ENCODE measurements at places on chromosomes 7 and 10.
A peak's percentile ranks its signal among the peaks of the same experiment; 100 is the strongest.

- no peak for DNase-seq
Measured at GRCh38 chr7:28726555-28726954, 231.6 kb downstream of the TRIL start.

GRCh38 chr10:99522470-99523250 lies 10.1 kb upstream of the NKX2-3 start:
- DNase-seq = no peak

GRCh38 chr7:19701471-19701870 lies 7.4 kb downstream of the POLR1F start:
- DNase-seq = no peak

GRCh38 chr7:134587750-134588149 lies 38.8 kb downstream of the AKR1B15 start:
- DNase-seq = no peak

GRCh38 chr7:25831062-25831691 lies 320.8 kb upstream of the NFE2L3 start:
- no peak for DNase-seq

- DNase-seq = no peak
Measured at GRCh38 chr10:104809288-104810090, 168.4 kb downstream of the SORCS3 start.

DNA sequence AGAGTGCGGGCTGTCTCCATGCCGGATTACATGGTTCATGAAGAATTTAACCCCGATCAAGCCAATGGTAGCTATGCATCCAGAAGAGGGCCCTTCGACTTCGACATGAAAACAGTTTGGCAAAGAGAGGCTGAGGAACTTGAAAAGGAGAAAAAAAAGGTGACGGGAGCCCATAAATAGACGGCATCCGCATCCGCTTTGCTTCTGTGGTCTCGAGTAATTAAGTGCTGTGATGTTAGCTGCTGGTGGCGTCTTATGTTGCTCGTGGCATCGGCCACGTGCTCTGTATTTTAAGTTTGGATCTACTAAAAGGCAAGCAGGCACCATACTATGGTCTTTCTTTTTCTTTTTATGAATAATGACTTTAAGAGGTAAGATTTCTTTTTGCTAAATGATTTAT lies 11.1 kb downstream of the C7orf57 start:
- DNase-seq = no peak

GRCh38 chr10:70863470-70864160 lies 24.8 kb downstream of the PCBD1 start:
- DNase-seq = no peak

DNA sequence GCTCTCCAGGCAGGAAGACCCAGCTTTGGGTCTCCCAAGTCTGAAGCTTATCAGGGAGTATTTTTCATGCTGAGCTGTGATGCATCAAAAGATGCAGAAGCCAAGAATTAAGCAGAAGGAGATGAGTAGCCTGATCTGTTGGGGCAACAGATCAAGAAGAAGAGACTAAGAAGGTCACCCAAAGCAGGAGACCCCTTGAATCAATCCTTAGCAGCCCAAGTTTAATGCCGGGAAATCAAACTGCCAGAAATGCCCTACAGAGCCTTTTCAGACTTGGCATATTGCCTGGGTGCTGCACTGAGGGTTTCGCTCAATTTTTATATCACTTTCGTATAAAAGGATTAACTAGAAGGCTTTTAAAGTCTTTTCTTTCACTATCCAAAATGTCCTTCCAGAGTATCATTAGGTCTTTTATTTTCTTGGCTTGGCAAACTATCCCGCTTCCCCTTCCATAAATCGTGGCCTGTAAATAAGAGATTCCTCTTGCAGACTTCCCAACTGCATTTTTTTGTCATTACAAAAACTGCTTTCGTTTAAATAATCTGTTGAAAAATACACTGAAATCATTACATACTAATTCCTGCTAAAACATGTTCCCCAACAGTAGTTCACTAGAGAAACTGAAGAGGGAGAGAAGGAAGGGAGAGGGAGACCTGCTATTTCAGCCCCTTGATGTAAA lies 49.0 kb upstream of the STK17A start:
- DNase-seq = no peak

DNA sequence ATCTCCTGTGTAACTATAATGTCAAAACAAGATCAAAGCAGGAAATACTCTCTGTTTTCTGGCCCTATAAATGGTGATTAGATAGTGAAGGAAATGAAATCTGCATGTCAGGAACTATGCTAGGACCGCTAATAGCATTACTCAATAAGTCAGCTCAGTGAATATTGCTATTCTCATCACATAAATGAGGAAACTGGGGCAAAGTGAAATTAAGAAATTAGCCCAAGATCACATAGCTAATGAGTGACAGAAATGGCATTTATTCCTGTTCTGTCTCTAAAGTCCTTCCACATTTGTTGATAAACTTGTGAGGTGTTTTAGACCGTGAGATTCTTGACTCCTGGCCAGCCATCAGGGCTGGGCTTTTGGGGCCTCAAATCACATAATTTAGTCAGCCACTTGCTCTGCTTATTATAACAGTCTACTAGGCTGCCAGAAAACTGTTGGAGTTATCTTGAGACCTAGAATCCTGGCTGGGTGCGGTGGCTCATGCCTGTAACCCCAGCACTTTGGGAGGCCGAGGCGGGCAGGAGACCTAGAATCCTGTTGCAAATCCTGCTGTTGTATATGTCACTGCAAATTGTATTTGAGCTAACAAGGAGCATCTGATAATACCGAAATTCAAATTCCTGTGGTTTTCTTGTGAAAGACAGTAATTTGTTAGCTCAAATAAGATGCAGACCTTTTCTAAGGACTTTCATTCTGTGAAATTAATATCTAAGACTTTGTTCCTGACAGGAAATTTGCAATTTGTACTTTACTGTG lies 66.5 kb upstream of the SHTN1 start:
- DNase-seq = no peak

GRCh38 chr10:70493660-70494234 lies 15.2 kb downstream of the PALD1 start:
- DNase-seq = no peak

- no peak for DNase-seq
Measured at GRCh38 chr7:157457355-157458253, 120.8 kb downstream of the DNAJB6 start.

GRCh38 chr10:72263613-72264241 lies 10.0 kb upstream of the DDIT4 start:
- no peak for DNase-seq

GRCh38 chr10:132981746-132982145 lies 39.4 kb upstream of the CFAP46 start:
- no peak for DNase-seq

DNA sequence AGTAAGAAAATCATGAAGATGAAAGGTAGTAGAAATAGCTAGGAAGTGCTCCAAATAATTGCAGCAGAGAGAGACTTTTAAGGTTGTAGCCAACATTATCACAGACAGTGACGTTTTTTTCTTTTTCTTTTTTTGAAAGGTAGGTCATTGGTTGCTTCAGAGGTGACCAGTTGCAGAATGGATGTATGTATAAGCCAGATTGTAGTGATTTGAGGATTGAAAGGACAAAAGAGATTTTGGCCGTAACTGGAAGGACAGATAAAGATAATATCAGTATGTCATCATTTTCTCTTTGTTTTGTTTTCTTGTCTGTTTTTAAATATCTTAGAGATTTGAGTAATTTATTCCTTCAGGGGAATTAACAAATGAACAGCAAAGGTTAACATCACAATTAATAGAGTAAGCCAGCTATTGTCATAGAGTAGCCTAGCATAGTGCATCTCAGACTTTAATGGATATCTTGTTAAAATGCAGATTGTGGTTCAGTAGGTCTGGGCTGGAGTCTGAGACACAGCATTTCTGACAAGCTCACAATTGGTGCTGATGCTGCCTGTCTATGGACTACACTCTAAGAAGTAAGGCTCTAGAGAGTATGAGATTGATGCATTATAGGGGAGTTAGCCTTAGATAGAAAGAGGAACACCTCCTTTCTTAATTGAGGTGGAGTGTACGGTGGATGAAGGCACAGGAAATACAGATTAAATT lies 28.3 kb downstream of the CDK13 start:
- DNase-seq = no peak

GRCh38 chr10:4748491-4749270 lies 77.3 kb upstream of the AKR1E2 start:
- DNase-seq = no peak

DNA sequence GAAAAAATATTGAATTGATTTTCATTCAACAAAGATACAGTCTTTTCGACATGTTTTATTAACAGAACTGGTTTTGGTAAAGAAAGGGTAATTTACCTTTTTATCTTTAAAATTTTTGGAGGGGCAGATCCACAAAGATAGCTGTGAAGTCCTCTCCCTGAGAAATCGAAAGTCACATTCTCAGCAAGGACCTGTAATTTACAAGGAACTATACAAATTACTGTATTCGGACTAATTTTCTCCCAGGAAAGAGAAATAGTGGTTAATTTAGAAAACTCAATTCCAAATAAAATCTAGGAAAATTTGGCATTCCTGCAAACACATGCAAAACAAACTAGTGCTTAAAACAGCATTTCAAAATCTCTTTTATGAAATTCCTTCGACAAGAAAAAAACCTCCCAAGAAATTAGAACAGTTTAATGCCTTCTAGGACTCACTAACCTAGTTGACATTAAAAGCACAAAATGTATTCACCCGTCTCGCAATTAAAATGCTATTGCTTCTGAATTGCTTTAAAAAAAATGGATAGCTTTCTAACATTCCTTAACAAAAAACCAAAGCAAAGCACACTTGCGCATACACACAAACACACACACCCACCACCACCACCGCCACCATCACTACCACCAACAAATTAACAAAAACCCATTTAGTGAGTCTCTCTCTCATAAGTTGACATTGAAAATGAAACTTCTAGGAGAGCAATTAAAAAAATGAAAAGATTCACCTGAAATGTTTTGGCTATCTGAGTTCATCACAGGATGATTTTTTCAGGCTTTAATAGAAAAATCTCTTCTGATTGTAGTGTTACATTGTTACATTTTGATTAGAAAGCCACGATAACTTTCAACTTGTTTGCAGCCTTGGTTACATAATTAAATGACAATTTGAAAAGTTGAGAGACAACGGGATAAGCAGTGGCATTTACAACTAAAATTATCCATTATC lies 4.0 kb upstream of the NKX2-3 start:
- no peak for DNase-seq

GRCh38 chr10:31437959-31438358 lies 118.9 kb downstream of the ZEB1 start:
- DNase-seq = no peak

DNA sequence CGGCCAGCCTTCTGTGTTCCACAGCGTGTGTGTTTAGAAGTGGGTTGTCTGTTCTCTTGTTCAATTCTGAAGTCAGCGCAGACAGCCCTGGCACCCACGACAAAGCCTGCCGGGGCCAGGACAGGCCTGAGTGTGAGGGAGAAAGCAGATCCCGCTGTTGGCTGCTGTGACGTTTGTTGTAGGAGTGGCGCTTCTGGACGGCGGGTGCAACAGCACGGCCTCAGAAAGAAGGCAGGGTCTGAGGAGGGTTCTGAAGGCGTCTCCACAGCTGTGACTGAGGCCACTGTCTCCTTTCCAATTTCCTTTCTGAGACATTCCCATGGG lies 76.2 kb downstream of the VIPR2 start:
- no peak for DNase-seq

GRCh38 chr7:117600911-117601310 lies 121.1 kb downstream of the CFTR start:
- DNase-seq = no peak

- DNase-seq = peak; percentile 5
Measured at GRCh38 chr7:87359366-87359765, 13.9 kb downstream of the CROT start.

DNA sequence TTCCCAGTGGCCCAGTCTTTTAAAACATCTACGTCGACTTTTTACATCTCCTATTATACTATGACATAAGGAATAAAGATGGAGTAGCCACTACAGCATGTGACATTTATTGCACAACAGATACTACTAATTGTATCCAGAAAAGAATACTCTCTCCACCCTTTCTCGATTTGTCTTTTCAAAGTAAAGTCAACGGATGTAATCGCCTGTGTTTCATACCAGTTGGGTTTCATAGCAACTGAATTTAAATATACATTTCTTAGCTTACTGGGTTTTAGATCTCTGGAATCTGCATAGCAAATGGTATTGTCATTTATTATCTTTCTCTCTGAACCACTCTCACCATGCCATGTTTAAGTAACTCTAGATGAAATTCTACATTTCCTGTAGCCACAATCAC lies 86.4 kb upstream of the TRIL start:
- no peak for DNase-seq

DNA sequence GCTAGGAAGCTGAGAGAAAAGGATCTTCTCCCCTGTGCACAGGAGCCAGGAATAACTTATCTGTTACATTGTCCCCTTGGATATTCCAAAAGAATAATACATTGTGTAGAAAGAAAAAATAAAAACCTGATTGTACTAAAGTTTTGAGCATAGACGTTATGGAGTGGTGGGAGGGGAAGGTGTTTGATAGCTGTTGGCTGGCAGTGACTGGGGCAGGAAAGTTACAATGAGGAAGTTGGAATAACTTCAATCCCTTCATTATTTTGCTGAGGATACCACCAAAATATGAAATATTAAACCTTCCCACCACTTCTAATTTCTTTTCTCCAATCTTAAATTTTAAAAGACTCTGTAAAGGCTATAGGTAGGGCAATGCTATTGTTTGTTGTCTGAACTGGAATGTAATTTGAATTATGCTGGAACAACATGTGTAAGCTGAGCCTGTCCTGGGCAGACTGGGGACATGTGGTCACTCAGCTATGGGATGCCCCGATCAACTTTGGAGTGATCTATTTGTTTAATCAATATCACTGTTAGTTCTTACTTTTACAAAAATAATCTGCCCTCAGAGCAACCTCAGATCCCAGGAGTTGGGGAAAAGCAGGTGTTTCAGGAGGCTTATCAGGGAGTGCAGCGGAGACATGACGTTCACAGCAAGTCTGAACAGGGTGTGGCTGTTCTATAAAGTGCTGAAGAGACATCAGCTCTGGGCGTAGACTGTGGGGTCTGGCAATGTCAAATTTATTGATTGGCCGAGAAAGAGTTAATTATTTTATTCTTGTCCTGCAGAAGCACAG lies 20.8 kb downstream of the CYP3A43 start:
- DNase-seq = no peak

GRCh38 chr7:139523199-139523941 lies at the start of gene CLEC2L:
CLEC2L (plus strand) TSS chr7:139523685; CDS start chr7:139523928, 243 bp downstream.
- peak; percentile 37 for DNase-seq

- no peak for DNase-seq
Measured at GRCh38 chr10:16509996-16510395, 11.7 kb downstream of the C1QL3 start.

DNA sequence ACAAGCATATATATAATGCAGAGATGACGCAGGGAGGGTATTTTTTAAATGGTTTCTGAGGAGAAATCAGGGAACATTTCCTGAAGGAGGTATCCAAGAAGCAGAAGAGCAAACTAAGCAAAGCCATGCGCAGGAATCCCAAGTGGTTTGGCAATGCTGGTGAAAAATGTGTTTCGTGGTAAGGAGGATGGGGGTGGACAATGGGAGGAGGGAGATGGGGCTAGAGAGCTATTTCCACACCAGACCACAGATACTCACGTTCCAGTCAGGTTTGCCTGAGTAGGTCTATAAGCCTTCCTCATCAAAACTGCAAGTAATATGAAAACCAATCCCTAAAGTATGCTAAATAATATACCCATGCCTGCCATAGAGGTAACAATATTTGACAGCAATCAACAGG lies 223.7 kb upstream of the MKLN1 start:
- peak; percentile 74 for DNase-seq

- DNase-seq = no peak
Measured at GRCh38 chr10:33930079-33930478, 595.6 kb upstream of the NRP1 start.

- DNase-seq = no peak
Measured at GRCh38 chr7:2203766-2204300, 28.9 kb downstream of the MAD1L1 start.

- peak; percentile 11 for DNase-seq
Measured at GRCh38 chr10:50992356-50992901, 81.9 kb upstream of the PRKG1 start.
